ENCODE measurements at places on chromosomes 3 and 15. TPM values are rescaled to one million over a fixed set of nuclear protein-coding genes. Genes with fewer than 3 reads are reported as not detected.

The VPS18 gene
- total RNA-seq, result 37.9 TPM

The C3orf33 gene
- 0.92 TPM for total RNA-seq

The GOLGA6L10 gene
- 0.42 TPM for total RNA-seq

The CHL1 gene
- 2.0 TPM for total RNA-seq

The GOLGA8T gene
- total RNA-seq, result not detected

The ECE2 gene
- not detected for total RNA-seq

The LDHAL6B gene
- total RNA-seq, result not detected

Measured in thoracic aorta (tissue), 2 donors.